Stimulated activated CD4-positive, alpha-beta T cell treated with anti-CD3 and anti-CD28 coated beads, Interleukin-15, amount 100 ng/mL, for 1 hour (primary cell): ENCODE measurements at places on chromosomes 4 and X.

- DNase-seq: no peak
Measured at GRCh38 chrX:134369576-134369975, 90.4 kb upstream of the HPRT1 start.

DNA sequence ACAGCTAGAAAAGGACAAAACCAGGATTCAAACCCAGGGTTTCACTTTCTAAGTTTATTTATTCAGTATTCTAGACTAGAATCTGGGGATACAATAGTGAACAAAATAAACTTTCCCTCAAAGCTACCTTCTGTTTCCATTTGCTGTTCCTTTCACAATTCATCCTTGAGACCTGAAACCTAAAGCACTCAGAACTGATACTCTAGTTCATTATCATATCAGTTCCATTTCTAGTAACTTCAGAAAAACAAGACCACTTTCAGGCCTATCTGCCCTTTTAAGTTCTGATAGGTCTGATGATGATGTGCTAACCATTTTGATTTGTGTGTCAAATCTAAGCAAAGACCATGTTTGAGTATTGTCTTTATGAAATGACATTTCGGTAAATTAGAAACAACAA is 7.8 kb upstream of the XK start:
- no peak for DNase-seq

- DNase-seq: no peak
Measured at GRCh38 chr4:189113389-189113888, 827.2 kb upstream of the FRG1 start.

DNA sequence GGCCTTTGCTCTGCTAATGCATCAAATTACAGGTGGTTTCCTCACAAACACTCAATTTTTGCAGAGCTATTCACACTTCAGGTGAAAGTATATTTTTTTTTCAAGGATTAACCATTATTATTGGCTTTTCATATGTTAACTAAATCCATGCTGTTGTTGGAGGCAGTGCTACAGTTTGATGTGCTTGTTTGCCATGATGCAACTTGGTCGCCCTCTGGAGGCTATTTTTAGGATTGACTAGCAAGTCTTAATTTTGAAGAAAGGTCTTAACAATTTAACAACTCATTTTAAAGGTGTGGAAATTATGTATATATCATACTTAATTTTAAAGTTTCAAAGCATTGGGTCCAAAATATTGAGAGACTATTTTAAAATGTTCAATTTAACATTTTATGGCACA is 168.8 kb upstream of the FAM47A start:
- DNase-seq: no peak

DNA sequence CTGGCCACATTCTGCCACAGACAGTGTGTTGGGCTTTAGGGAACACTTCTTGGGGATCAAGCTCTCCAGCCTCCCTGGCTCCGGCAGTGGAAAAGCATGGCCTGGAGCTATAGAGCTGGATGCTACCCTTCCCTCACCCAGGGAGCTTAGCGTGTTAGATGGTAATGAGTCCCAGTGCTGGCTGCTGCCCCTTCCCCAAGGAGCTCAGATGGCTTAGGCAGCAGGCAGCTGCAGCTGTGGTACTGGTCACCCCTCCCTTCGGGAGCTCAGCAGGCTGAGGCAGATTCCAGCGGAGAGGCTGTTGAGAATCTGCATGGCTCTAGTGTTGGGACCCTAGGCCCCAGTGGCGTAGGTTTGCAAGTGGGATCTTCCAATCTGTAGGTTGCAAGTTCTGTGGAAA is 19.5 kb downstream of the TMEM144 start:
- no peak for DNase-seq

- DNase-seq: no peak
Measured at GRCh38 chr4:126466848-126467247, 1152.1 kb downstream of the FAT4 start.
